ENCODE measurements at places on chromosomes 2 and 18.

- no peak for DNase-seq
These were observed 1407.1 kb upstream of the ACVR2A start for GRCh38 chr2:146437712-146438111.

DNA sequence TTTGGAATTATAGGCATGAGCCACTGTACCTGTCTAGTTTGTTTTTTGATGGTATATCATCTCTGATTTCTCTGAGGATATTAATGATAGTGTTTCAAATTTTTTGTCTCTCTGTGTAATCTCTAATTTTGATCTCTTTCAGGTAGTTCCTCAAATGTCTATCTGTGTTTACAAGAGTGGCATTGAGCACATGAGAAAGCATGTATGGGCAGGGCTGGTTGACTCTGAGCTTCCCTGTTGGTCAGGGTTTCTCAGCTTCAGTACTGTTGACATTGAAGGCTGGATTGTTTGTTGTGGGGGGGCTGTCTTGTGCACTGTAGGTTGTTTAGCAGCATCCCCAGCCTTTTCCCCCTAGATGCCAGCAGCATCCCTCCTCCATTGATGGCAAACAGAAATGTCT is 79.9 kb downstream of the TMEM247 start:
- no peak for DNase-seq

DNA sequence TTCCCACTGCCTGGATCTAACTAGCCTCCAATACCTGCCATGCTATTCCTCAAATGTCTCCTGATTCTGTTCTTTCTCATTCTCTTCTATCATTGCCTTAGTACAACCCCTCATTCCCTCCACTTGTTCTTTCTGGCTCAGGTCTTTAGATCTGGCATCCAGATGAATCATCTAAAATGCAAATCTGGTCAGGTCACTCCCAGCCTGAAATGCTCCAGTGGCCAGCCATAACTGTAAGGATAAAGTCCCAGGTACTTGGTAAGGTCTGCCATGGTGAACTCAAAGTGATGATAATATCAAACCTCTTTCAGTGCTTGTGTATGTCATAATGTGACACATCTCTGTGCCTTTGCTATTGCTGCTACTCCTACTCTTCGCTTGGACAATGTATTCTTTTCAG is 2.9 kb upstream of the SNRNP27 start:
- DNase-seq, result no peak

DNA sequence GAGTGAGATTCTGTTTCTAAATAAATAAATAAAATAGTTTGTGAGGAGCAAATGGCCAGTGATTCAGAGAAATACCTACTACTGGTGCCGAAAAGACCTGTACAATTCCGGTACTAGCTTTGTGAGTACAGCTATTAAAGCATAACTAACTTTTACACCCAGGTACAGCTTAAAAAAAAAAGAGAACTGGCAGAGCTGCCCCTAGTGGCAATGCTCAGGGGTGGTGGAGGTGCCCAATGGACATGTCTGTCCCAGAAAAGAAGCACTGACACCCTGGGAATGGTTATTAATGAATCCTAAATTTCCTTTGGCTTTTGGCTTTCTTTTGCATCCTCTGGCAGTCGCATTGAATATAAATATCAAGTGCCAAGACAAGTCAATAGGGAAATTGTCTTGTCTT is 87.0 kb downstream of the LIPG start:
- no peak for DNase-seq

GRCh38 chr2:179545024-179545423 is 280.4 kb upstream of the SESTD1 start:
- DNase-seq, result no peak

DNA sequence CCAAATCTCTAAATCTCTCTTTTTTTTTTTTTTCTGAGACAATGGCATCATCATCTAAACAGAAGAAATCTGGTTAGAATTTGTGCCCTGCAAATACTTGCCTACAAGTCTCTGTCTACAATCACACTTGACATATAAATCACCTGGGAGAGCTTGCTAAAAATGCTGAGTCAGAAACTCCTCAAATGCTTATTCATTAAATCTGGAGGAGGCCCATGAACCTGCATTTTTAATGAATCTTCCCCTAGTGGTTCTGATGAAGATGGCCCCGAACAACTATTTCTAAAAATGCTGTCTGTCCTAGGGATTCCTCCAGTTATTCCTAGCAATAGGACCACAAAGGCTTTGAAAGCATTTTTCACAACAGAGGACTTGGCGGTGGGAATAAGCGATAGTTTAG is 1.6 kb upstream of the CSRNP3 start:
- no peak for DNase-seq

DNA sequence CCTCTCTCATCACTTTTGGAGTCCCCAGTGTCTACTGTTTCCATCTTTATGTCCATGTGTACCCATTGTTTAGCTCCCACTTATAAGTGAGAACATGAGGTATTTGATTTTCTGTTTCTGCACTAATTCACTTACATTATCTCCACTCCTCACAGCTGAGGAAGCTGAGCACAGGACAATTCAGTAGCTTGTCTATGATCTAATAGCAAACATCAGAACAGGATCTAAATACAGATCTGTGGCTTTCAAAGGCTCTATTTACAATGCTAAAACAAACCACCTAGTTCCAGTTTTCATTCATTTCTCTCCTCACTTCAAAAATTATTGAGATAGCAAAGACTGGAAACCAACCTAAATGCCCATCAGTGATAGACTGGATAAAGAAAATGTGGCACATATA is 52.0 kb upstream of the DDX18 start:
- DNase-seq, result no peak

DNA sequence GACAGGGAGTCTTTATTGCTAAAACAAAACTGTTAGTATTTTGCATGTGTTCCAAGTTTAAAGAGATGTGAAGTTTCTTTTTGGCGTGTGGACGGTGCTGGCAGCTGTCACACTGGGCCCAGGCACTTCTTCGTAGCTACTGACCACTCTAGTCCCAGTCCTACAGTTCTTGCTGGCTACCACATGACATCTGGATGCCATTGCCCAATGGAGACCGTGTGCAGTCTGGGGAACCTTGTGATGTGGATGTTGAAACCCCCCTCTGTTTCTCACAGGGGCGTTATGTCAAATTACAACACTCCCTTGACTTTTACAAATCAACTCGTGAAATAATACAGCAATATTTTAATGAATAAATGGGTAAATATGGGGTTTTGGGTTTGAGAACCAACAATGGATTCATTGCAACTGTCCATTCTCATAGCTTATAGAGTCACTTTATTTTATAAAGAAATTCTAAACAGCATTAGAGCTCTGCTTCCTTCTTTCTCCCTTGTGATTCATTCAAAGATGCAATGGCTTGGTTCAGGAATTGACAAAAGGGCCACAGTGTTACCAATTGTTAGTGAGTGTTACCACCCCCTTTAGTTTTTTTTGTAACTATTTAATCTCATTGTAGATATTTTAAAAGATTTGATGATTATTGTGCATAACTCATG is 1.2 kb downstream of the GPD2 start:
- no peak for DNase-seq

DNA sequence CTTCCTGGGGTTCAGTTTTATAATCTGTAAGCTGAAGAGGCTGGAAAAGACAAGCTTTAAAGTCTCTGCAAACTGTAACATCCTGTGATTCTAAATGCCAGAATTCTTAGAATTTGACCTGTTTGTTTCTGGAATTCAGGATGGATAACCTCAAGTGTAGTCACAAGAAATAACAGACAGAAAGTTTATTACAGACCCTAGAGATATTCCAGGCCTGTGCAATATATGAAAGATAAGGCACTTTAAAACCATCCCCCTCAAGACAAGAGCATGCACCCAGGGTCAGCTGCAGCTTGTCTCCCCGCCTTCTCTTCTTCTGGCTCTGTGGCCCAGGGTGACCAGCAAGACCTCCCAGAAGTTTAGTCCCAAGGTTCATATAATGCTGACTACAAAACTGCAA is 298.7 kb upstream of the ACVR2A start:
- no peak for DNase-seq

DNA sequence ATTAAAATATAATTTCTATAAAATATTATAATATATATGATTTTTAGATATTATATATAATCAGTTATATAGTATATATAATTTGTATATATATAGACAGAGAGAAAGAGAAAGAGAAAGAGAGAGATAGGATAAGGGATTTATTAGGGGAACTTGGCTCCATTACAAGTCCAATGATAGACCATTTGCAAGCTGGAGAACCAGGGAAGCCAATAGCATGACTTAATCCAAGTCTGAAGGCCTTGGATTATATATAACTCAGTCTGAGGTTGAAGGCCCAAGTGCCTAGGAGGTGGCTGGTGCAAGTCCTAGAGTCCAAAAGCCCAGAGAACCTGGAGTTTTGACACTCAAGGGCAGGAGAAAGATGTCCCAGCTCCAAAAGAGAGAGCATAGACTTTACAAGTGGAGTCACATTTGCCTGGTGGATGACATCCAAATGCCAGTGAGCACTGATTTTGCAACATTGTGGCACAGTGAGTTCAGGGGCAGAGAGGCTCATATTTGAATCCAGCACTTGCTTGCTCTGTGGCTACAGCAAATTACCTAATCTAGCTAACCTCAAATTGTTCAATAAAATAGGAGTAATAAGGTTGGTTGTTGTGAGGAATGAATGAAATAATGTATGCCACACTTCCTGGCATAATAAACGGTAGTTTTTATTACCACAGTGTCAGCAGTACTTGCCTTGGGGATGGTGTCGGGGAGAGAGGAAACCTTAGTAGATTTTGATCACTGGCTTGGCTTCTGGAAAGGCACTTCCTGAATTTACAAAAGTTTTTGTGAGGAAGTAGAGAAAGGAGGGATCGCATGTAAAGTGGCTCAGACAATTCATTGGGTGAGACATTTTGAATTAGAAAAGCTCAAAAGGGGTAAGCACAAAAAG is 69.6 kb upstream of the CD28 start:
- no peak for DNase-seq

DNA sequence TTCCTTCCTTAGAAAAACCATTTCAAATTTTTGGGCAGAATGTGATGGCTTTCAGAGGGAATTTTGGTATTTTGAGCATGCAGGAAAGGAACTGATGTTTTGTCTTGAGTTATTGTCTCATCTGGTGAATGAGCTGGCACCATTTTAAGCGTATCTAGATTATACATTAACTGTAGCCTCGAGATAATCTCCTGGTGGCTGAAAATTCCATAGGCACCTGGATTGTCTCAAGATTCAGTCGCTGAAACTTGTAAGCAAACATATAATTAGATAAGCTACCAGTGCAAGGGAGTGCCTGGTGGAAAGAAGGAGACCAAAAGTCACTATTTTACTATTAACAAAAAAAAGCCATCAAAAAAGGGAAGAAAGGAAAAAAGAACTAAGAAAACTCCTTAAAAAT is 687.8 kb upstream of the DDX18 start:
- DNase-seq, result no peak

DNA sequence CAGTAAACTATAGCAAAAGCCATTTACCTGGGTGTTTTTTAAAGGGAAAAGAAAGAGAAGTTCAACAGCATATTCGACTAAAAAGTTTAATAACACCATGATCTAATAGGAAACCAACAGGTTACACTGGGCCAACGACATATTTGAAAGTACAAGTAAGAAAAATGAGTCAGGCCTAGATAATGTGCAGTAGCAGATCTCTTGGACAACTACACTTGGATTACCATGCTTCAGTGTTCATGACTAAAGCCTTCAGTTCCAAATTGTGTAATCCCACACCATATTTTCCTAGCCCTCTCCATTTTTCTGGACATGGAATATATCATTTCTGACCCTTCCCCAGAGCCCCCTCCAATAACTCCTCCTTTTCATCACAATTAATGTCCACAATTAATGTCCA is 39.1 kb upstream of the FIGN start:
- peak; percentile 90 for DNase-seq

DNA sequence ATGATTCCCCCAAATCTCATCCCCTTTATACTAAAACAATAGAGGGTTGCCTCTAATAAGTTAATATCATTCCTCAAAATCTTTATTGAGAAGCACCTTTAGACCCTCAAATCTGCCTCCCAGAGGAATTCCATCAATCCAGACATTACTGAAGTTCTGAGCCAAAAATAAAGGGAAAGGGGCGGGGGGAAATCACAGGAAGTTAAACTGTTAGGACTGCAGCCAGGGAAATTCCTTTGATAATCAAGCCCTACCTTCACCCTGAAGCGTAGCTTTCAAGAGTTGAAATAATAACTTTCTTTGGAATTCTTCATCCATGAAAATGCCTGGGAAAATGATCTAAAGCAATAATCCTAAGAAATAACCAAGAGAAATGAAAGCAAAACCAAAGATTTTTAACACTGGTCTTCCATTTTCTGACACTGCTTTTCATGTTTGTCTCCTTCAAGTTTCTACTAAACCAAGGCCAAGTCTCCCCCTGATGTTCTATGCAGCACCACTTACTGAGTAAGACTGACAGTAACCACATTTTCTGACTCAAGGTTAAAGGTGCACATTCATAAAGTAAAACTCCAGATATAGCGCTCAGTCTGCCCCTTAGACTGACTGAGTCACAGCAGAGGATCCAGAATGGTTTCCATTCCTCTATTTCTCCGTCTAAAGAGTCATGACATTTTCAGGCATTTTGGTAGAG is 78.2 kb downstream of the TCF4 start:
- DNase-seq, result peak; percentile 64

DNA sequence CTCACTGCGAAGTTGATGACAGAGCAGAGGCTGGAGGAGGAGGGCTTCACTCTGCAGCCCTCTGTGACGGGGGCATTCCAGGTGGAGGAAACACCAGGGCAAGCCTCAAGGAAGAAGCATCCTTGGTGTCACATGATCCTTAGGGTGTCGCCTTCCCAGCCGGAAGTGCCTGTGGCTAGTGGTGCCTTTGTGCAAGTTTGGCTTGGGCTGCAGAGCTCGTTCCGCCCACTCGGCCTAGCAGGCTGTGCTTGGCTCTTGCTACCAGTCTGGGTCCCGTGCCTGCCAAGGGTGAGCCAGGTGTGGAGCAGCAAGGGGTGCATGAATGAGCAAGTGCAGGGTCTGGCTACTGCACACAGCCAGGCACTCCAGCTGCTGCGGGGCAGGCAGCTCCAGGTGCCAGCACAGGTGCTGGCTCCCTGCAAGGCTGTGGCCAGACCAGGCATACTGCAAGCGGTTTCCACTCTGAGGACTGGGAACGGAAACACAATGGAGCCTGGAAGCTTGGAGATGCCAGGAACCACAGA is 325.3 kb upstream of the SMIM21 start:
- DNase-seq, result no peak

- DNase-seq, result no peak
These were observed 412.0 kb upstream of the TCF4 start for GRCh38 chr18:56000041-56000440.

DNA sequence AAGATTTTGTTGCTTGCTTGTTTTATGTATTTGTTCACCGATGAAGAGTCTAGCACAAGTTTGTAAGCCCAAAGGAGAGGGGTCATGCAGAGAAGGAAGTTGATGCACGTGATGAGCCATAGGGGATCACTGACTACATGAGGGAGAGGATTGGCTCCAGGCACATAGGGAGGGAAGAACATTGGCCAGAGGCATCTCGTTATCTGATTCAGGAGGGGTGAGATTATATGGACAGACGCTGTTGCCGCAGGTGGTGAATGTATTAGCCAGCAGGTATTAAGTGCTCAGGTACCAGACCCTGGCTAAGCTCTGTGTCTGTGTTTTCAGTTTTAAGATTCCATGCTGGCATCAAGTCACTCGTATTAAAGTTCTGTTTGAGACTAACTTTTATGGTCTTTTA is 91.8 kb upstream of the CHST9 start:
- no peak for DNase-seq

GRCh38 chr2:164669291-164669690 is 48.0 kb upstream of the GRB14 start:
- DNase-seq, result no peak

- DNase-seq, result no peak
These were observed 1355.1 kb upstream of the SLC39A10 start for GRCh38 chr2:194301946-194302345.

- no peak for DNase-seq
These were observed 11.3 kb downstream of the MC5R start for GRCh38 chr18:13835202-13835601.

- no peak for DNase-seq
These were observed 156.4 kb downstream of the NRXN1 start for GRCh38 chr2:50875561-50875960.

Data from NCI-H226 (cell line).